ENCODE measurements at places on chromosomes 1 and 21.

- DNase-seq: no peak
Measured at GRCh38 chr1:57831624-57832023, 407.8 kb upstream of the DAB1 start.

GRCh38 chr21:28641731-28642130 lies 350.9 kb downstream of the LTN1 start:
- DNase-seq: no peak

GRCh38 chr1:28510273-28510969 lies 4.6 kb downstream of the RCC1 start:
- DNase-seq: peak; percentile 33

DNA sequence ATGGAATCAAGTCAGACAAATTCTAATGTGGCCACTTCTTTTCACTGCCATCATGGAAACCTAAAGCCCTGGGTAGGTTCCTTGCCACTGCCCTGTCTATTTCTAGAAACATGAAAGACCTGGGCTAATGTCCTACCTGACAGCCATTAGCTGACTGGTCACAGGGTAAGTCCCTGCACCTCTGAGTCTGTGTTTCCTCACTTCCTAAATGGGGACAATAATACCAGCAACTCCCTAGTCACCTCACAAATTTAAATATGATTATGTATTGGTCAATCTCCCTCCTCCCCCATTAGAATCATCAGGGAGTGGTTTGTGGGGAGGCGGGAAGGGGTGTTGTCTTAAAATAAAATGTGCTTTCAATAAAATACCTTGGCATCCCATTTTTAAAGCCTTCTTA lies 2.2 kb downstream of the CREG1 start:
- DNase-seq: no peak

DNA sequence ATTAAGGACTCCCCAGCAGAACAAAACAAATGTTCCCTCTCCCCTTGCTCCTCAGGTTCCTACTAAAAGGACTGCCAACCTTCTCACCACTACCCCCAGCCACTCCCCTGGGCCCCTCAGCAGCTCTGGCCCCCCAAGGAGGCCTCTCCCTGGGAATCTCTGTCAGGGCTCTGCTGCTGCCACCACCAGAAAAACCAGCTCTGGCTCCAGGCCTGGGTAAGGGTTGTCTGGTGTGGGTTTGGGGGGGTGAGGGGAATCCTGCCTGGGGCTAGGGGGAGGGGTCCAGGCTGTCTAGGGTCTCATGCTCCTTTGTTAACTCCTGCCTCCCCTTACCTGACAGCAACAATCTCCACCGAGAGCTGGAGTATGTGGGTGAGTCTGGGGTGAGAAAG lies 4.8 kb downstream of the NECTIN4 start:
- DNase-seq: no peak

DNA sequence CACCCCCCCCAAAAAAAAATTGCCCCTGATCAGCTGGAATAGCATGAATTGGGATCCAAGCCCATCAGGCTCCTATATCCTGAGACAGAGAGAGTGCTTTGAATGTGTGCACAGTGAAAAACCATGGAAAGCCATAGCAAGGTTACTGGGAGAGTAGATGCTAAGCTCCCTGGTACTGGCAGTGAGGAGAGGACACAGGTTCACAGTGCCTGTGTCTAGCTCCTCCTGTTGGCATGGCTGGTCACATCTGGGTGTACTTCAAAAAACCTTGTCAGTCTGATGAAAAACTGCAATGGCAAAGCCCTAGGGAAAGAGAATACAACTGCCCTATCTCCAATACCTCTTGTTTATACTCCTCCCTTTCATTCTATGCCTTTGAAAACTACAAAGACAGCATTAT lies 12.9 kb downstream of the COPA start:
- DNase-seq: no peak

GRCh38 chr21:34524646-34525601 lies 12.9 kb upstream of the KCNE1 start:
- DNase-seq: no peak

GRCh38 chr1:161985301-161985822 lies 38.3 kb downstream of the OLFML2B start:
- no peak for DNase-seq

- DNase-seq: no peak
Measured at GRCh38 chr1:7513081-7513480, 258.0 kb upstream of the VAMP3 start.

DNA sequence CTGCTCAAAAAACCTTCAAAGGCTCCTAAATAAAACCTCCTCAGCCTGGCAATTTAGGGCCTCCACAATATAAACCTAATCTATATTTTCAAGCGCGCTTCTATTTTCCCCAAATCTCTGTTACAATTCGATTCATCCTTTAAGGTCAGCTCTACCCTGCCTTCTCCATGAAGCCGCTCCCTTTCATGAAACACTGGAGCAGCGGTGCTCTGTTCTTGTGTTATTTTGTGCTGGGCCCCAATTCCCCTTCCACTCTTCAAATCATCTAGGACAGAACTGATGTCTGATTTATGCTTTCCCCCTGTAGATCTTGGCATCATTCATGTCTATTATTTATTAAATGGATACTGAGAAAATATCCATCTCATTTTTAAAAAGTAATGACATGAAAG lies 6.9 kb downstream of the ERRFI1 start:
- DNase-seq: no peak

Measured in activated naive CD4-positive, alpha-beta T cell treated with anti-CD3 and anti-CD28 coated beads, Interleukin-2, amount 10 ng/mL, durations not matched to agents 7 days and 5 days (primary cell).